Calu3 (cell line): ENCODE measurements at places on chromosomes 13 and 19. TPM values are rescaled to one million over a fixed set of nuclear protein-coding genes. Genes with fewer than 3 reads are reported as not detected.

GRCh38 chr19:34428549-34429285, 536 bp downstream of the UBA2 start:
- no peaks in the 10 kb centered on the region for H3K27me3 ChIP-seq
- DNase-seq, result peak; percentile 5
- peaks cover 69% of the 10 kb centered on the region for H3K36me3 ChIP-seq

TMEM59L gene
- 0.71 TPM in 1 of 2 replicates, not detected in the other for total RNA-seq

SIGLEC10 gene
- not detected in 2 replicates for total RNA-seq

- no peaks in the 10 kb centered on the region for H3K27me3 ChIP-seq
- peaks cover 6% of the 10 kb centered on the region for H3K36me3 ChIP-seq
- DNase-seq, result no peak
- H3K4me3 ChIP-seq, result no peak overlapping the region
- H3K27ac ChIP-seq, result no peak overlapping the region
Measured at GRCh38 chr19:9171393-9171991, 7.3 kb upstream of the OR7D2 start.

- no peaks in the 10 kb centered on the region for H3K27me3 ChIP-seq
- no peaks in the 10 kb centered on the region for H3K4me1 ChIP-seq
- no peaks in the 10 kb centered on the region for H3K36me3 ChIP-seq
- DNase-seq, result no peak
Measured at GRCh38 chr19:56538761-56539263, at the start of gene ZFP28. Gene ZFP28, plus strand, starts transcription at chr19:56538948. Its CDS starts 71 bp downstream, at chr19:56539019.
